ENCODE measurements at places on chromosomes 1 and 21.

DNA sequence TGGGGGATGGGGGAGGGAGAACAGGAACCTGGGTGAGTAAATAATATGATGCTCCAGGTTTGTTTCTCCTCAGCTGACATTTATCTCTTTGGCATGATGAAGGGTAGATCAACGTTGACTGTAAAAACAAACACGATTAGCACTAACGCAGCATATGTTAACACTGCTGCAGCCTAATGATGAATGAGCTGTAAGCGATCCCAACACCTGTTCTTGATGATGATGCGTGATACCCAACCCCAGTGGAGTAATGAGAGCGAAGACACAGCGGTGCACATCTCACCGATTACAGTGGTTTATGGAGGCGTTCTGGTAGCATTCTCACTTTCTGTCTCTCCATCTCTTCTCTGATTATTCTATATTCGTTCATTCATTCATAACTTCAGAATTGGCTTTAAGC is 640.4 kb downstream of the USP25 start:
- DNase-seq, result no peak

- no peak for DNase-seq
These were observed 159.3 kb upstream of the LMO4 start for GRCh38 chr1:87169263-87169910.

DNA sequence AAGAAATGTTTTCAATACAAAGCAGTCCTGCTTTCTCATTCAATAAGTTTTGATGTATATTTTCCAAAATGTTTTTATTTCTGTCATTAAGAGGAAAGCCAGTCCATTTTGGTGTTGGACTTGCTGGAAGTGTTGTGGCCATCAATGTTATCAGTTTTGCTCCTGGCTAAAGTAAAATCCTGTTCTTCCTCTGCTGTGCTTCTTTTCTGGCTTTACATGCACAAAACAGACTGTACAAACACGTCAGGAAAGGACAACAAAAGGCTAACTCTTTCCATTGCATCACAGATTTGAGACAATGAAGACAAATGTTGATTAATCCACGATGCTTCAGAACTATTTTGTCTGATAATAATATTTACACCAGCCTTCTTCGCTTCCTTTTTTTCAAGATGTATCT is 735.4 kb downstream of the LTN1 start:
- no peak for DNase-seq

DNA sequence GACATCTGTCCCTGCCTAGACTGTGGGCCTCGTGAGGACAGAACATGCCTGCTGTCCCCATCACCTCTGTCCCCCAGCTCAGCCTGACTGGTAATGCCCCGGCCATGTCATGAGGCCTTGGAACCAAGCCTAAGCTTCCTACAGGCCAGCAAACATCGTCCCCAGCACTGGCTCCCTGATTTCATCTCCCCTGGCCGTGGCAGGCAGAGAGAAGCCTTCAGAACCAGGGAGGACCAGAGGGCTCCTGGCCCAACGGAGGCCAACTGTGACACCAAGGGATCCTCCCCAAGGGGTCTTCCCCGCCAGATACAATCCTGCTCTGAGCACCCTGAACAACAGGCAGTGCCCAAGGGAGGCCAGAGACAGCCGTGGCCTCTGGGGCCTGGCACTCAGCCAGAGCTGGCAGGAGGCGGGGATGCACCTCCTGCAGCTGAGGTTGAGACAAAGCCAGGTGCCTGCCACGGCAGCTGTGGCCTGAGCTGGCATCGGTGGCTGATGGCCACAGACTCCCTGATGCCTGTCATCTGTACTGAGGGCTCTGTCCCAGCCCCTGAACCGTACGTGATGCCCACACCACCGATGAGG is 9.9 kb upstream of the NPHP4 start:
- no peak for DNase-seq

DNA sequence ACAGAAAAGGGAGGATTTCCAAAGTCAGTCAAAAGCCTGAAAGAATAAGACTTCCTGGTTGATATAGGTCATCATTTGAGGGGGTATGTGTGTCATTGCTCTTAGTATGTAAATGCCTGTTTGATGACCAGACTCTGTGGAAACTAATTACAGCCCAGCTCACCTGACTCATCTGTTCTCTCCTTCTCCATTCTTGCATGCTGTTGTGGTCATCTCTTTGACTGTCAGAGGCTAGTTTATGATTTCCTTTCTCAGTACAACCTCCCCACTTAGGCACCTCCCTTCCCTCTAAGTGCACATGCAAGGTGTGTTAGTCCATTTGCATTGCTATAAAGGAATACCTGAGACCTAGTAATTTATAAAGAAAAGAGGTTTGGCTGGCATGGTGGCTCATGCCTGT is 2.4 kb upstream of the C1orf116 start:
- DNase-seq, result no peak

DNA sequence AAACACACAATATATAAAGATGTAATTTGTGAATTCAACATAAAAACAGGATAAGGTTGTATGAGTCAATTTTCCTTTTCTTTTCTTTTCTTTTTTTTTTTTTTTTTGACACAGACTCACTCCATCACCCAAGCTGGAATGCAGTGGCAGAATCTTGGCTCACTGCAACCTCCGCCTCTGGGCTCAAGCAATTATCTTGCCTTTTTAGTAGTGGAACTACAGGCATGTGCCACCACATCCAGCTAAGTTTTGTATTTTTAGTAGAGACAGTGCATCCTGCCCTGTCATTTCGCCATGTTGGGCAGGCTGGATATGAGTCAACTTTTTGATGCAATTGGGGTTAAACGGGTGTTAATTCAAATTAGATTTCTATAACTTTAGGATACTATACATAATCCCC is 10.3 kb upstream of the SPRR2B start:
- DNase-seq, result no peak

GRCh38 chr1:169091480-169091941 is 15.0 kb upstream of the ATP1B1 start:
- DNase-seq, result no peak

DNA sequence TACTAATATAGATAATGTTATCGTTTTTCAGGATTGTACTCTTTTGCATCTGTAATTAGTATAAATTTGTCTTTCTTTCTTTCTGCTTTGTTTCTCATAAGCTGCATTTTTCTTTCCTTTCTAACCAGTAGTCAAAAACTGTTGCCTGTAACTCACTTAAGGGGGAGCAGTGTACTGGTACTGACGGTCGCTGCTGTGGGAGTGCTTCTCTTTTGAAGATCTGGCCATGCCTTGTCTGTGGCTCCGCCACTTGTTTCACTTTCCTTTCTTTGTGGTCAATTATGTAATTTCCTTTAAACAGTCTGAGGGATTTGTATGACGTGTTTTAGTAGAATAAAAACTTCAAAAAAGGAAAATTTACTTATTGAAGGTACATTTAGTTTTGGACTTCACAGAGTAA is 37.0 kb downstream of the MIA3 start:
- DNase-seq, result peak; percentile 42

DNA sequence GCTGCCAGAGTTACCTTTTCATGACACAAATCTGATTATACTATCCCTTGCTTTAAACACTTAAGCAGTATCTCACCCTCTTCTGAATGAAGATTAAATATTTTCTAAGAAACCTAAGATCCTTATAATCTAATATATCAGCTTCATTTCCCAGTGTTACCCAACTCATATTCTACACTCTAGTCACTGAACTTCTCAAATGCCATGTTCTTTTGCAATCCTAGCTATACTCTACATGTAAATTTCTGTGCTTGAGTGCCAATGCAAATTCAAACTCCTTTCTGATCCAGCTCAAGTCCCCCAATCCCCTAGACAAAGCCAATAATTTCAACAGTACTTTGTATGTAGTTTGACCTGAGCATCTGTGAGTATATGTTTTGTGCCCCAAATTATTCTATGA is 293.9 kb downstream of the SDCCAG8 start:
- DNase-seq, result no peak

GRCh38 chr1:2174348-2175054 is 20.1 kb downstream of the FAAP20 start:
- DNase-seq, result no peak

GRCh38 chr1:235673981-235674380 is 24.4 kb upstream of the GNG4 start:
- no peak for DNase-seq

GRCh38 chr1:208604295-208604694 is 360.1 kb upstream of the PLXNA2 start:
- DNase-seq, result no peak

- DNase-seq, result no peak
These were observed at the start of gene SHC1 for GRCh38 chr1:154970631-154971340. SHC1 (minus strand) TSS chr1:154970747; CDS start chr1:154970526, 221 bp downstream.

GRCh38 chr1:214476229-214476985 is 75.0 kb downstream of the PTPN14 start:
- no peak for DNase-seq

GRCh38 chr1:33986390-33987095 is 122.7 kb downstream of the HMGB4 start:
- no peak for DNase-seq

DNA sequence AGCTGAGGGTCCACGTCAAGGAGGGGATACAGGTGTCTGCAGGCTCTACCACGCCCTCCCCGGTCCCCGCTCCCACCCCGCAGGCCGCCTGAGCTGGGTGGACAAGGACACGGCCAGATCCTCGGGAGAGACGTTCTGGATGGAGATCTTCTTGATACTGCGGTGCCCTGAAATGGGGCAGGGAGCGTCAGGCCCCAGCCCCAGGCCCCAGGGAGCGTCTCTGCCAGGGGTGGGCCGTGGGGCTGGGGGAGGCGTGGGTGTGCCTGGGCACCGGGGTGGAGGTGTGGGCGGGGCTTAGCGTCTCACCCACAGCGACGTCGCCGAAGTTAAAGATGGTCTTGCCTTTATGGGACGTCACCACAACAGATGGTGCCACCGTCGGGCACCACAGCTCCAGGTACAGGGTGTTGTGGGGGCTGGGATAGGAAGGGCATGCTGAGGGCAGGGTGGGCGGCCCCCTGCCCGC is 7.3 kb upstream of the TMEM52 start:
- no peak for DNase-seq

DNA sequence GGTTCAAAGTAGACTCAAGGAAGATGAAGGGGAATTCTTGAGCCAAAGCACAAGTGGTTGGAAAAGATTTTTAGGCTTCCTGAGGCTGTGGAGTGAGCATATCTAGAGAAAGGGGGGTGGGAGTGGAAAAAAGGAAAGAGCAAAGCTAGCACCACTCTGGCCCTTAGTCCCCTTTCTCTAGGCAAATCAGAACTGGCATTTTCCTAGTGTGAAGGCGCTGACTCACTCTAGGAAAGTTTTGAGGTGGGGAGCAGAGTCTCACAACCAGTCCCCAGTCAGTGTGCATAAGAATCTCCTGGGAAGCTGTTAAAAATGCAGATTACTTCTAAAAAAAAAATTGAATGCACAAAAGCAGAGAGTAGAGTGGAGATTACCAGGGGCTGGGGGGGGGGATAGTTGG is 3.4 kb upstream of the GPR89B start:
- no peak for DNase-seq

- no peak for DNase-seq
These were observed 39.7 kb downstream of the DNTTIP2 start for GRCh38 chr1:93839307-93839706.

DNA sequence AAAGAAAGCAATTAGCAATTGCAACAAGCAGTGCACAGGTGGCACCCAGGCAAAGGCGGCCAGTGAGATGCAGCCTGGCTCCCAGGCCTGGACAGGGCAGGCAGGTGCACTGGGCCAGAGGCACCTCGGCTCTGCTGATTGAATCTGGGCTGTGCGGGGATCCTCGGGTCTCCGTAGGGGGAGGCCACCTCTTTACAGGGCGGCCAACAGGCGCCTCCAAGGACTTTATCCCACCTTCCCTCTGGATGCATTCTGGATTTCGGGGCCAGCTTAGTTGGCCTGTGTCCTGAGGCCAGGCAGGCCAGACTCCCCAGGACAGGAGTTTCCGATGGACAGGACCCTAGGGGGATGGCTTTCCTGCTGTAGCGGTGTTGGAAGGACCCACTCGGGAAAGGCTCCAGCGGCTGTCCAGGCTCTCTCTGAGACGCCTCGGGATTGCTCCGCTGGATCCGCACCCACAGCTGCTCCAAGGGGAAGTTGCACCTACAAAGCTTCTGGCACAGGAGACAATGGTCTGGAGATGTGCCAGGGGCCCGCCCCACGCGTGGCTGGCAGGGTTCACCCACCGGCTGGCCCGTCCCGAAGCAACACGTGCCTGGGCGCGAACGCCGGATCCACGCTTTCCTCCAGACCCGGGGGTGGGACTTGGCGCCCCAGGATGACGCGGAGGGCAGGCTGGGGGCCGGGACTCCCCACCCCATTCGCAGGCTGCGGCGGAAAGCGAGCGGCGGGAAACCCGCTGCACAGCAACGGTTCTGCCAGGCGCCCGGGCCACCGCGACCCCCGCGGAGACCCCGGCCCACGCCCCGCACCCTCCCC is 810 bp downstream of the SLC19A1 start:
- peak; percentile 36 for DNase-seq

- DNase-seq, result no peak
These were observed 664 bp downstream of the LRRC47 start for GRCh38 chr1:3795453-3796214.

DNA sequence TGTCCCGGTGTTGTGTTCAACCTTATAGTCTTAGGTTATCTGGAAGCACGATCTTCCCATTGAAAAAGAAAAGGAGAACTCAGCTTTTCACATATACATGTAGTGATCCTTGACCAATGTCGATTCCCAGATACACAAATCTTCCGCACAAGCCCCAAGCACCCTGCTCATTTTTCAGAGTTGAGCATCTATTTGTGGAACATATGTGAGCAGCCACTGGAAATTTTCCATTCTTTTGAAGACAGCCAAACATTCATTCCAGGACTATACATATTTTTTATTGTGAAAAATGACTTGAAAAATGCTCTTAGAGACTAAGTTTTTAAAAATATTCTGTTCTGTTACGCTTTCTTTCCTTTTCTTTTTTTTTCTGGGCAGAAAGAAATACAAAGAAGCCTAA is 371.9 kb downstream of the RGS7 start:
- DNase-seq, result no peak

DNA sequence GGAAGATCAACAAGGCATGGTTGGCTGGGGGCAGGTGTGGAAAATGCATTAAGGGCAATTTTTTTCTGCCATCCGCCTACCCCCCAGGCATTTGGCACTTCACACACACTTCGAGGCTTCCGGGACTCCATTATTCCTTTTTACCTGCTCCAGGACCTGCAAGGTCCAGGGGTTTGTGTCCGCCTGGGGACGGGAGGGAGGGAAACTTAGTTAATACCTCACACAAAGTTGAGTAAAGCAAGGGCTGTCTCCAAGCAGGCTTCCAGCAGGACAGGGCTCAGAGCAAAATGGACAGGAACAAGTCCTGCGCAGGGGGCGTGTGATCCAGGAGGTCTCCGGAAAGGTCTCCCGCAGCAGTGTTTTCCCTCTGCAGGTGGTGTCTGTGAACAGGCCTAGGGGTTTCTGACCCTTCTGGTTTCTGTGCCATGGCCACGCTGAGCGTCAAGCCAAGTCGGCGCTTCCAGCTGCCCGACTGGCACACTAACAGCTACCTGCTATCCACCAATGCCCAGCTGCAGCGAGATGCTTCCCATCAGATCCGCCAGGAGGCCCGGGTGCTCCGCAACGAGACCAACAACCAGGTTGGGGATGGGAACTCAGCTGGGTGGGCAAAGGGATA is 712 bp downstream of the TEKT2 start:
- no peak for DNase-seq
